A549 treated with Mapracorat at 1 μM for 4 hours (cell line): ENCODE measurements at places on chromosomes 7 and 10. TPM values are rescaled to one million over a fixed set of nuclear protein-coding genes. Genes with fewer than 3 reads are reported as not detected.

The IGFBP1 gene
- total RNA-seq = 42.0 to 63.6 TPM (median 60.6 TPM) in 5 replicates

The CLRN3 gene
- not detected in 5 replicates for total RNA-seq

The PPP3CB gene
- total RNA-seq = 15.1 to 17.5 TPM (median 16.3 TPM) in 5 replicates

The PNLIPRP2 gene
- total RNA-seq = not detected in 5 replicates

The CNTNAP2 gene
- total RNA-seq = 0.03 to 0.04 TPM in 2 of 5 replicates, not detected in the others

The CPN1 gene
- 0.15 to 0.45 TPM (median 0.35 TPM) in 5 replicates for total RNA-seq

The SOSTDC1 gene
- not detected in 5 replicates for total RNA-seq

The POLD2 gene
- total RNA-seq = 144 to 178 TPM (median 160 TPM) in 5 replicates

The RARRES2 gene
- total RNA-seq = not detected in 5 replicates

The ALOX5 gene
- total RNA-seq = 0.25 to 0.83 TPM (median 0.36 TPM) in 5 replicates

The ACBD7 gene
- total RNA-seq = 0.81 to 1.3 TPM (median 0.95 TPM) in 5 replicates

The CCL24 gene
- total RNA-seq = not detected in 5 replicates

The GNAI1 gene
- 27.4 to 33.6 TPM (median 32.0 TPM) in 5 replicates for total RNA-seq

The AGR3 gene
- total RNA-seq = not detected in 5 replicates

The COL13A1 gene
- total RNA-seq = 0.11 to 0.26 TPM (median 0.24 TPM) in 4 of 5 replicates, not detected in the other

The PDK4 gene
- total RNA-seq = 18.2 to 24.6 TPM (median 22.2 TPM) in 5 replicates

The OR2A7 gene
- total RNA-seq = not detected in 5 replicates

The RBM17 gene
- total RNA-seq = 106 to 121 TPM (median 116 TPM) in 5 replicates

The HOXA9 gene
- total RNA-seq = 0.41 to 1.4 TPM (median 0.73 TPM) in 5 replicates

The GALNT17 gene
- total RNA-seq = not detected in 5 replicates

The CAV2 gene
- total RNA-seq = 154 to 204 TPM (median 186 TPM) in 5 replicates

The FZD1 gene
- total RNA-seq = 2.2 to 2.5 TPM (median 2.4 TPM) in 5 replicates

The AKR1E2 gene
- 4.9 to 8.0 TPM (median 5.6 TPM) in 5 replicates for total RNA-seq

The NKX6-2 gene
- total RNA-seq = 0.15 to 0.56 TPM (median 0.44 TPM) in 5 replicates

The TMEM130 gene
- 0.27 to 0.59 TPM (median 0.37 TPM) in 5 replicates for total RNA-seq

The MYL10 gene
- total RNA-seq = not detected in 5 replicates

The SMO gene
- 10.9 to 16.2 TPM (median 13.6 TPM) in 5 replicates for total RNA-seq

The NPC1L1 gene
- total RNA-seq = 0.02 to 0.10 TPM (median 0.08 TPM) in 5 replicates

The ZNF107 gene
- total RNA-seq = 2.3 to 3.0 TPM (median 2.4 TPM) in 5 replicates

The FBXO24 gene
- total RNA-seq = 0.12 to 0.56 TPM (median 0.28 TPM) in 4 of 5 replicates, not detected in the other

The SH2D4B gene
- total RNA-seq = 0.05 to 0.09 TPM (median 0.07 TPM) in 3 of 5 replicates, not detected in the others

The IRF5 gene
- 13.4 to 16.7 TPM (median 14.9 TPM) in 5 replicates for total RNA-seq

The MYO1G gene
- 0.12 to 0.28 TPM (median 0.16 TPM) in 5 replicates for total RNA-seq

The UTF1 gene
- not detected in 5 replicates for total RNA-seq

The AKR1D1 gene
- total RNA-seq = not detected in 5 replicates

The ANKRD26 gene
- 2.1 to 3.0 TPM (median 2.8 TPM) in 5 replicates for total RNA-seq
